NCI-H2081 (cell line): ENCODE measurements at places on chromosomes 6 and 20.
A peak's percentile ranks its signal among the peaks of the same experiment; 100 is the strongest.

DNA sequence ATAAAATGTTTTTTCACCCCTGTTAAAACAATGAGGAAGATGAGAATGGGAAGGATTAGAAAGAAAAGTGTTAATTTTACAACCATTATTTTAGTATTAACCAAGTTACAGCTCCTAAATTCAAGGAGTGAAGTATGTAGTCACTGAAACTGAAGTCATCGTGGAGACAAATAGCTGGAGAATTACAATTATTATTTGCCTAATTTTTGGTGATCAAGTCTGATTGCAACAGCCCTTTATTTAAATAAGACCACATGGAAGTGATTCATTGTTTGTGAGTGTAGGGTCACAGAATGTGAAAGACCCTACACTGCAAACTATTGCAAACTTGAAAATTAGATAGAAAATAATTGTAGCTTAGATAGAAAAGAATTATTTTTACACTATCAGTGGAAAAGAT lies 292.4 kb downstream of the CENPW start:
- DNase-seq, result no peak

- DNase-seq, result no peak
Measured at GRCh38 chr20:44032583-44033331, 118.1 kb downstream of the TOX2 start.

GRCh38 chr6:87791029-87791428 lies 89.0 kb upstream of the AKIRIN2 start:
- no peak for DNase-seq

DNA sequence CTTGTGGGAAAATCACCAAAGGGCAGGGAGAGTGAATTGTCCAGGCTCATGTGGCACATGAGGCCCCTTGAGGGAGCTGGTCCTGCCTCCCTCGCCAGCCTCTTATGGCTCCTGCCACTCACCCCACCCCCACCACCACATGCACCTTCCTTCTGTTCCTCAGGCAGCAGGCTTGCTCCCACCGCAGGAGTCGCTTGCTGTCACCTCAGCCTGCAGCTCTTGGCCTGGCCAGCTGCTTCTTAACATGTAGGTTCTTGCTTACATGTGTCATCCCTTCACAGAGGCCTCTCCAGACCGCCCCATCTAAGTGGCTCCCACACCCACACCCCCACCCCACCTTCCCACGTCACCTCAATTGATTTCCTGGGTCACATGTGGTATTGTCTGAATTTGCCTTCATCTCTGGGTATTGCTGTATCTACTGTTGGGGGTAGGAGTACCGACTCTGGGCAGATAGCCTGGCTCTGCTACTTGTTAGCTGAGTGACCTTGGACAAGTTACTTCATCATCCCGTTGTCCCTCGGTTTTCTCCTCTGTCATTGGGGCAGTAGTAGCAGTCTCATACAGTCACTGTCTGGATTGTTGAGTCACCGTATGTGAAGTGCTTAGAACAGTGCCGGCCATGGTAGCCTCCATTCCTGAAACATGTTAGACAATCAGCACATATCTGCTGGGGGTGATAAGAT lies 41.7 kb downstream of the SLC9A8 start:
- DNase-seq, result no peak

DNA sequence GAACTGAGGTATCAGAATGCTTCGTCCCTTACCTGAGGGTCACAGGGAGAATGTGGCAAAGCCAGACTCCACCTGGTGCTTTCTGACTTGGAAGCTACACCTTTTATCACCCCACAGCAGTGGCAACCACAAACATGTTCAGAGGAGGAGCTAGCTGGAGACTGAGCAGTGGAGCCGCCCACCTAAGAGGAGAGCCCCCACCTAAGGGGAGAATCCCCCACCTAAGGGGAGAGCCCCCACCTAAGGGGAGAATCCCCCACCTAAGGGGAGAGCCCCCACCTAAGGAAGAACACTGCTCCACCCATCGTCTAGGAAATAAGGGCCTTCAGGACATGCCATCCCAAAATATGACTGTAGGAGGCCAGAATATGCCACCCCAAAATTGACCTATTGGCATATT lies 4.0 kb downstream of the SLC52A3 start:
- no peak for DNase-seq

DNA sequence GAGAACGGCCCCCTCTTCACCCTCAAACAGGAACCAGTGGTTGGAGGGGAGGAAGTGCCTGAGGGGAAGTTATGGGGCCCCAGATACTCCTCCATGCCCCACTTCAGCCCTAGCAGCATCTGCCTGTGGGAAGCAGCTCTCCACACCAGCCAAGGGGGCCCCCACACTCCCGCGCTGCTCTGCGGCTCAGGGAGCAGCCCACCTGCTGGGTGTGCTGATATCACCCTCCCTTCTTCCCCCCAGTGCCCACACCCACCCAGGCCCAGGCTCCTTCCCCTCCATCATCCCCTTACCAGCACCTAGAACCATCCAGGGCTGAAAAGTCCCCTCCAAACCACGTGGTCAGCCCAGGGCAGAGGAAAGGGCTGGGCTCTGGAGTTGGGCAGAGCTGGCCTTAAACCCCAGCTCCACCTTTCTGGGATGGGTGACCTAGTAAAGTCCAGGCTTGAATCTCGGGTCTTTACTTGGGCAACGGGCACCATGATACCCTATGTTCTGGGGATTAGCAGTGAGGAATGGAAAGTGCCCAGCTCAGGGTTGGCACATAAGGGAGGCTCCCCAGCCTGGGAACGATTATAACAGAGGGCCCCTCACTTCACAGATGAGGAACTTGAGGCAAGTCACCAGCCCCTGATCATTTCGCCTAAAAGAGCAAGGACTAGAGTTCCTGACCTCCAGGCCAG lies 663 bp downstream of the LST1 start:
- DNase-seq, result no peak

- no peak for DNase-seq
Measured at GRCh38 chr20:17460119-17460518, 71.1 kb downstream of the BFSP1 start.

- no peak for DNase-seq
Measured at GRCh38 chr6:154521412-154521811, 10.9 kb upstream of the CNKSR3 start.

DNA sequence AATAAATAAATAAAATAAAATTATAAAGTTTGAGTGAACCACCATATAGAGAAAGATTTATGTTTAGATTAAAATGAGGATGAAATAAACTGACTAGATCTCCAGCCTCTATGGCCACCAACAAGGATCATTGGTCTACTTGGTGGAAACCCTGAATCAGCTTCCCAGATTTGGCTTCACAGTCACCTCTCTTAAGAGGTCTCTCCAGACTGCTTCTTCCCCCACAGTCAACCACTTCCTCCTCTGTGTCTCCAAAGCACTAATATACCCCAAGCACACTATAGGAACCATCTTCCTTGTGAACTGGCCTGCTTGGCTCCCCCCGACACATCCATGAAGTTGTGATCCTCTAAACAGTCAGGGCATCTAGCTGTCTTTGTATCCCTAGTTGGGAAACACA lies 529.6 kb upstream of the RNF217 start:
- no peak for DNase-seq

DNA sequence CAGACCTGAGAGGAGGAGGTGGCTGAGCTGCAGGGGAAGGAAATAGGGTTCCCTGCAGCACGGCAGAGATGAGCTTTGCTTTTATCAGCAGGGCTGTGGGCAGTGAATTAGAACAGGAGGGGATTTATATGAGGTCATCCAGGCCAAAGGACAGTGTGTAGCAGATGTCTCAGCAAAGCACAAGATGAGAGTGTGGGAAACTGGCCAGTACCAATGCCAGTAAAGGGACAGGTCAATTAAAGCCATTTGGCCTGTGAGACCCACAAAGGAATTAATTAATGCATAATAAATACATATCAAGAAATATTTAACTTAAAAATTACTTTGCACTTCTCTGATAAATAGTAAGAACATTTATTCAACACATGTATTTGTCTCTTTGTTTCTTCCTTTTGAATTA lies at the start of gene DEFB119:
Gene DEFB119 (minus strand): TSS at position 101 of the 400 bp plus-strand sequence. CDS start 107 bp downstream, outside the sequence.
- DNase-seq, result no peak

- DNase-seq, result no peak
Measured at GRCh38 chr6:140478631-140479030, 1104.2 kb upstream of the CITED2 start.

GRCh38 chr6:150243620-150244314 lies 100.9 kb downstream of the PPP1R14C start:
- no peak for DNase-seq

DNA sequence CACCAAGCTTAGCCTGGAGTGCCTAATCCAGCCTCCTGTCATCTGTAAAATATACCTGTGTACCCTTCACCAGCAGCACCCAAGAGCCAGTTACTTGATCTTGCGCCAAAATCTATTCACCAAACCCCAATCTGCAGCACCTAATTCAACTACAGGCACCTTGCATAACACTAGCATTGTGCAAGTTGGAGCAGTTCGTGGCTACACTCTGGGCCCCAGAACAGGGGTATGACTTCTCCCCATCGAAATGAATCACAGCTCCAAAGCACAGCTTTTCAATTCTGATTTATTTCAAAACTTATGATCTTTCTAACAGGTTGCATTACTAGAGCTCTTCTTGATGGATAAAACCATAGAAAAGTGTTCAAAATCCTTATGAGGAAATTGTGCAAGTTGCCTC lies 100.4 kb upstream of the TCF21 start:
- no peak for DNase-seq

- peak; percentile 48 for DNase-seq
Measured at GRCh38 chr6:66496659-66497058, 789.6 kb upstream of the EYS start.

DNA sequence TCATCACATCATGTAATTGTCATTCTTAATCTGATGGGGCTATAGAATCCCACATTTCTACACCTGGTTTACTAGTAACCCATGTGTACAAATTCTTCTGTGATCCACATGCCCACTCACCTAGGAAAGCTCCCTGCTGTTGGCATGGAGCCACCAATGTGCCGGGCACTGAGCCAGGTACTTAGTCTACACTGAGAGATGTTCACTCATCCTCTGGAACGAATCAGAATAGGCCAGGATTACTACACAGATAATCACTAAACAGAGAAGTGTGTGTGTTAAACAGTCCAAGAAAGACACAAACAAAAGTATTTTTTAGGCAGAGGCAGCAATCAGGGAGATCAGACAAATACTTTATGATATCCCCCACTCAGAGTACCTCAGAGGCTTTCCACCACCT lies 193.2 kb upstream of the VGLL2 start:
- peak; percentile 25 for DNase-seq

GRCh38 chr6:152594701-152595100 lies 42.5 kb downstream of the SYNE1 start:
- DNase-seq, result no peak

- DNase-seq, result no peak
Measured at GRCh38 chr6:20688710-20689500, 154.6 kb downstream of the CDKAL1 start.

DNA sequence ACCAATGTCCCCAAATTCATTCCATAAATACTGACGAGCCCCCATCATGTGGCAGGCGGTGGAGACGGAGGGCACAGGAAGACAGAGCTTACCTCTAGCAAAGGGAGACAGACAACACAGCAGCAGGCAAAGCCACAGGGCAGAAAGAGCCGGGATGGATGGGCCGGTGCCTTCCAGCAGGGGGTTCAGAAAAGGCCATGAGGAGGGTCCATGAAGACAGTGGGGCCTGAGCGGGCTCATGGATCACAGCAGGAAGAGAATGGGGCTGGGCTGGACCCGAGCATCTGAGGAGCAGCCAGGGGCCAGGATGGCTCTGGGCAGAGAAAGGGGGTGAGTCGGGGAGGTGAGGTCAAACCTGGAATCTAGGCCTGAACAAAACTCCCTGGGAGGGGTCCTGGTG lies 42.0 kb downstream of the PREX1 start:
- DNase-seq, result no peak

DNA sequence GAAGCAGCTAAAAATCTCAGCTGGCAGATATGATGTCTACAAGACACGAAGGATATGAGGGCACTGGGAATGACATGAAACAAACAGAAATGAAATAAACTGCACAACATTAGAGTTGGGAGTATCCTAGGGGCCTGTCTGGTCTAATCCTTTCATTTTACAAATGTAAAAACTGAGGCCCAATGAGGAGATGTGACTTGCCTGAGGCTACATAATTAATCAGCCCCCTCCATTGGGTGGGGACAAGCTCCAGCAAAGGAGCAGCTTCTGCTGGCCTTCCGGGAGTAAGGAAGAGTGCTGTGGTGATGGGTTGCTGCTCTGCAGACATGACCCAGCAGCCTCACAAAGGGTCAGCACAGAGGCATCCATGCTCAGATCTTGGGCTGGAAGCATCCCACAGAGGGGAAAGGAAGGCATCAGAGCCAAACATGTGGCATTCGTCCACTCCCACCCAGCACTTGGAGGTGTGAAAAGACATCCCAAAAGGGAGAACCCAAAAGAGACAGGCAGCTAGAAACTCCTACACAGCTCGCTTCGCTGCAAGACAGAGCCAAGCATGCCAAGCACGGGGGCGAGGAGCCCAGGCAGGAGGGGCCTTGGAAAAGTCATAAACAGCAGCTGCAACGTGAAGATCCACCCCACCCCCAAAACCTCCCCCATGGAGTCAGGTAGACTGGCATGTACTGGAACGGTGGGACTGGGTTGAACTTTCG lies 183.7 kb downstream of the UNC5CL start:
- no peak for DNase-seq

- DNase-seq, result no peak
Measured at GRCh38 chr6:68237205-68237604, 397.9 kb upstream of the ADGRB3 start.

GRCh38 chr6:65908065-65908464 lies 201.0 kb upstream of the EYS start:
- DNase-seq, result no peak

DNA sequence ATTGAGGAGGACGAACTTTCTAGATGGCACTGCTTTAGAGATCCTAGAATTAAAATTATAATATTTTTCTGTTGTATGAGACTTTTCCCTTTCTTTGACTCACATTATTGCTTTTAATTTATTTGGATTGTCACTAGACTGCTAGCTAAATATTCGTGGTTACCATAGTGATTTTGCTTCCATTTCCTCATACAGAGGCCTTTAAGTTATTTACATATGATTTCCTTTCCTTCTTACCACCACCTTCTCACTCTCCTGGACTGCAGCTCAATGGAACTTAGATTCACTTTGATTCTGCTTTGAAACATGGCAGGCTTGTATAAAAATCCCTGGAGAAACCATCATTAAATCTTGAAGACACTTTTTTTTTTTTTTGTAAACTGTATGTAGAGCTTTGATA lies 222.9 kb downstream of the LAMA2 start:
- DNase-seq, result no peak

DNA sequence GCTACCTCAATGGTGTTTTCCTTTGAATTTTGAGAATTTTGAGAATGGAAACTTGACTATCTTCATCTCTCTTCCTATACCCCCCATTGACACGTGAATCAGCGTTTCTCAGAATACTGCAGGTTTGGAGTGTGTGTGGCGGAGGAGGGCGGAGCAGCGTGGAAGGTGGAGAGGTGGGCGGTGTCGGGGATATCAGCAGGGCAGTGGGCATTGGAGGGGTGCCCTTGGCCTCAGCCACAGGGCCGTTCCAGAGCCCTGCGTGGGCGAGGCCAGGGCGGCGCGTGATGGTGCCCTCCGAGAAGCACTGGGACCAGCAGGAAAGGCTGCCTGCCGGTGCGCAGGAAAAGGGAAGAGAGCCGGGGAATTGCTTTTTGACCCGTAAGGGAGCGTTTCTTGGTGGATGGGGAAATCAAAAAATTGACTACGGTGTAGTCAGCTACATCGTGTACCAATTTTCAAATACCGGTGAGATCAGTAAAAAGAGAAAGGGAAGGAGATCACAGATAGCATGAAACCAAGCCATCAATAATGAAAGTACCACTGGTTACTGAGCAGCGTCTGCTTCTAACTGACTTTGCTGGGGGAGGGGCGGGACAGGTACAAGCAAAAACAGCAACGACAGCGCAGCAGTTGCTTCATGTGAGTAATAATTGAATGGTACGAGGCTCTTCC lies 82.7 kb upstream of the DUSP22 start:
- no peak for DNase-seq
